ENCODE measurements at places on chromosomes 7 and 10. TPM values are rescaled to one million over a fixed set of nuclear protein-coding genes. Genes with fewer than 3 reads are reported as not detected.
A peak's percentile ranks its signal among the peaks of the same experiment; 100 is the strongest.

DNA sequence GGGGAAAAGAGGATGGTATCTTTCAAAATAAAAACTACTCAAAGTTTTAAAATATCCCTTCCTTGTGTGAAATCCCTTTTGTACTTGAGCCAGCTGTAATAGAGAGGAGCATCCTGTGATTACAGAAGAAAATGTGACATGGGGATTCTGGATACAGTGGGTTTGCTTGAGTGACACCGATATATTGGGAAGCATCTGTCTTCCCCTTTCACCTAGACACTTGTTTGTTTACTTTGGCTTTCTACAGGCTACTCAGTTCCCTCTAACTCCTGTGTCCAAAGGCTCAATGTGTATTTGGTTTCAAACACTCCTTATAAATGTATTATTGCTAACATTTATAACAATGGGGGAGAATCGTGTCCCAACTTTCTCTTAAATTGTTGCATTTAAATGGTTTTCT is 24.4 kb downstream of the CPED1 start:
- H3K4me3 ChIP-seq = no peak overlapping the region
- DNase-seq = no peak
- H3K4me1 ChIP-seq = peaks cover 25% of the 10 kb centered on the region
- no peak overlapping the region for H3K27ac ChIP-seq
- no peaks in the 10 kb centered on the region for H3K27me3 ChIP-seq
- peaks cover 3% of the 10 kb centered on the region for H3K36me3 ChIP-seq

ARHGAP12 gene
- total RNA-seq = 39.5 TPM

GRCh38 chr10:55628260-55628701 is 732.8 kb downstream of the ZWINT start:
- H3K27ac ChIP-seq = no peak overlapping the region
- peaks cover 9% of the 10 kb centered on the region for H3K4me1 ChIP-seq
- no peaks in the 10 kb centered on the region for H3K36me3 ChIP-seq
- DNase-seq = peak; percentile 70

- H3K4me3 ChIP-seq = peak overlapping the region; percentile 84
- no peaks in the 10 kb centered on the region for H3K36me3 ChIP-seq
- H3K27me3 ChIP-seq = peaks cover 86% of the 10 kb centered on the region
- peak overlapping the region; percentile 34 for H3K27ac ChIP-seq
- no peaks in the 10 kb centered on the region for H3K4me1 ChIP-seq
Measured at GRCh38 chr7:155456738-155457543, 988 bp upstream of the EN2 start.

- H3K4me1 ChIP-seq = peaks cover 17% of the 10 kb centered on the region
- peak within 1 kb of the TSS; percentile 92 for H3K4me3 ChIP-seq
- peak within 1 kb of the TSS; percentile 26 for H3K27ac ChIP-seq
- no peaks in the 10 kb centered on the region for H3K36me3 ChIP-seq
- peaks cover 4% of the 10 kb centered on the region for H3K27me3 ChIP-seq
- DNase-seq = no peak
Measured at GRCh38 chr7:83648464-83649241, at the start of gene SEMA3E. Gene SEMA3E (minus strand): TSS chr7:83649139.

DNA sequence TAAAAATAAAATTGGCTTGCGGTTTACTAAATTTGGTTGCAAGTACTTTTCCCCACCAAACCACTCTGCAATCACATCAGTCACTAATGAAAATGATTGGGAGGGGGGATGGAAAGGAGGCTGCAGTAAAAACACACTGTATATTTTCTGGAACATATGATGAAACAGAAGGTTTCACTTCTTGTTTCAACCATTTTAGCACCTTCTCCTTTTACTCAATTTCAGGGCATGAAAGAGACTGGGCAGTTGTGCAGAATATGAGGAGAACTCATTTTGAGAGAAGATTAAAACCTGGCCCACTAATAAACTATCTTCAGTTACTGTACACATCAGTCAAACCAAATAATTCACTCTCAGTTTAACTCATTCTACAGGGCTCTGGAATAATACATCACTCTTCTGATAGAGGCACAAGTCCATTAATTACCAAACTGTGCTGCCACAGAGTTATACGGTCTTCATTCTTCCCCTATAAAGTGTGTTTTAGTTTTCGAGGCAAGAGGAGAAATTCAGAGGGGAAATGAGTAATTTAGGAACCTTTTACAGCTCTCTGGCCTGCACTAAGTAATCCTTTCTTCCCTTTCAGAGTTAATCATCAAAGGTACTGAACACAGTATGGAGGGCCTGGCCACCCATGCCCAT is 25.5 kb downstream of the JAZF1 start:
- no peak for DNase-seq
- H3K4me1 ChIP-seq = no peaks in the 10 kb centered on the region
- H3K27me3 ChIP-seq = no peaks in the 10 kb centered on the region
- no peak overlapping the region for H3K4me3 ChIP-seq
